ENCODE measurements at places on chromosomes 2 and 18. TPM values are rescaled to one million over a fixed set of nuclear protein-coding genes. Genes with fewer than 3 reads are reported as not detected.

The ZNF396 gene
- total RNA-seq: 0.67 TPM

The CRACDL gene
- under 0.01 TPM for total RNA-seq

The NTSR2 gene
- not detected for total RNA-seq

The CHRND gene
- total RNA-seq: not detected

The GLI2 gene
- total RNA-seq: 6.2 TPM

The PAX8 gene
- 0.17 TPM for total RNA-seq

The EVX2 gene
- not detected for total RNA-seq

The DBI gene
- total RNA-seq: 402 TPM

The ANKRD29 gene
- total RNA-seq: 0.89 TPM

The AQP12B gene
- total RNA-seq: not detected

The IL36A gene
- total RNA-seq: not detected

The CTDP1 gene
- 16.0 TPM for total RNA-seq

The PCGF1 gene
- total RNA-seq: 16.6 TPM

The ALKAL2 gene
- not detected for total RNA-seq

The TAF1B gene
- total RNA-seq: 10.3 TPM

The CPLX4 gene
- total RNA-seq: not detected

The RFTN2 gene
- total RNA-seq: 3.7 TPM

The SP5 gene
- total RNA-seq: not detected

The COX7A2L gene
- total RNA-seq: 197 TPM

The KIAA2012 gene
- total RNA-seq: not detected

The EFEMP1 gene
- total RNA-seq: 229 TPM

The SCYGR7 gene
- total RNA-seq: not detected

The MEP1B gene
- not detected for total RNA-seq

The TPO gene
- not detected for total RNA-seq
